Aorta (tissue), 5 donors: ENCODE measurements at places on chromosomes 13 and 19.

DNA sequence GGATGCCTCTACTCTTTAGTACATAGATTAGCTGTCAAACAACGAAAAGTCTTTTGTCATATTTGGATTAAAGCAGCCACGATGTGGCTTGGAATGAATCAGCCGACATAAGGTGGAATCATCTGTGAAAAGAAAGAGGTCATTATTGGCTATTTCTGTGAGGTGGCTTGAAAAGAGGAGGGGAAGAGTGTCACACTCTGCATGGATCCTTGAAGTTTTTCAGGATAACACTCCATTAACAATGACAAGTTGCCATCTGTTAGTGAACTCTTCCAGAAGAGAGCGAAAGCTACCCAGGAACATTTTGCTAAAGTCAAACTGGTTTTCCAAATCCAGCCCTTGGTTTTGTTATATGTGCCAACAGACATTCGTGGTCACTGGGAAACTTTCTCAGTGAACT is 1604.8 kb downstream of the OLFM4 start:
- no peak for DNase-seq

DNA sequence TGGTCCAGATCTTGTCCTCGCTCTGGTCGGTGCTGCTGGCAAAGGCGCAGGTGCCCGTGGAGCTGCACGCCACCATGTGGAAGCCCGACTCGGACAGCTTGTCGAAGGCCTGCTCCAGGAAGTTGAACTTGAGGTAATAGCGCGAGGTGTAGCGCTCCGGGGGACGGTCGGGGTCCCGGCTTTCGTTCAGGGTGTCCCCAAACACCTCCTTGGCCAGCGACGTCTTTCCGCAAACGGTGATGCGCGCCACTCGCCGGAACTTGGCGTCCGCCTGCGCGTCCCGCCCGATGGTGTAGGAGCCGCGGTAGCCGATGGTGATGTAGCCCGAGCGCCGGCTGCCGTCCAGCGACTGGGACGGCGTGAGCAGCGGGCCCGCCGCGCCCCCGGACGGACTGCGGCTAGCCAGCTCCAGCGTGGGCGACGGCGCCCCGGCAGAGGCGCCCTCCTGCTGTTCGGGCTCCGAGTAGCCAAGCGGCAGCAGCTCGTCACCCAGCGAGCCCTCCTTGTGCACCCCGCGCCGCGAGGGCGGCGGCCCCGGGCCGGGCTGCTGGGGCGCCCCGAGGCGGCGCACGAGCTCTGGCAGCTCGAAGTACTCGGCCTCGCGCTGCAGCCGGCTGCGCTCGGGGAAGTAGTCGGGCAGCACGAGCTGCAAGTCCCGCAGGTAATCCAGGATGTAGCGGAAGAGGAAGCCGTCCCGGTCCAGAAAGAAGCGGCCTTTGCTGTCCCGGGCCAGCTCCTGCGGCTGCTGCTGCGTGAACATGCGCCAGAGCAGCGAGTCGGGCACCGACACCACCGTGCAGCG is 801 bp downstream of the KCTD12 start:
- peak; percentile 90 for DNase-seq

- no peak for DNase-seq
These were observed at the start of gene SSC5D for GRCh38 chr19:55487924-55488687. TSS of gene SSC5D (plus strand) at chr19:55488436. CDS start at chr19:55488590, 154 bp downstream.

GRCh38 chr13:49308921-49309408 is 61.2 kb downstream of the CDADC1 start:
- DNase-seq = no peak

DNA sequence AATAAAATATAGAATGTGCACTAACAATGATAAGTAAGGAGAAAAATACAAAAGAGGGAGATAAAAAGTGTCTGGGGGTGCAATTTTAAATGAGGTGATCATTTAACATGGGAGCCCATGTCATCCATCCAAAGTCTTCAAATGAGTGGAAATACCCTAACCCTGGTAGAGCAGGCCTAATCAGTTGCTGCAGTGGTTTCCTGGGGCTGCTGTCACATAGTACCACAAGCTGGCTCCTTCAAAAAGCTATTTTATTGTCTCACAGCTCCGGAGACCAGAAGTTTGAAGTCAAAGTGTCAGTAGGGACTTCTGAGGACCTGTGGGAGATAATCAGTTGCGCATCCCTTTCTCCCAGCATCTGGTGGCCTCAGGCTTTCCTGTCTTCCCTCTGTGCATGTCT is 717.9 kb downstream of the DIAPH3 start:
- DNase-seq = no peak

- DNase-seq = no peak
These were observed 27.0 kb upstream of the F2RL3 start for GRCh38 chr19:16861834-16862233.

DNA sequence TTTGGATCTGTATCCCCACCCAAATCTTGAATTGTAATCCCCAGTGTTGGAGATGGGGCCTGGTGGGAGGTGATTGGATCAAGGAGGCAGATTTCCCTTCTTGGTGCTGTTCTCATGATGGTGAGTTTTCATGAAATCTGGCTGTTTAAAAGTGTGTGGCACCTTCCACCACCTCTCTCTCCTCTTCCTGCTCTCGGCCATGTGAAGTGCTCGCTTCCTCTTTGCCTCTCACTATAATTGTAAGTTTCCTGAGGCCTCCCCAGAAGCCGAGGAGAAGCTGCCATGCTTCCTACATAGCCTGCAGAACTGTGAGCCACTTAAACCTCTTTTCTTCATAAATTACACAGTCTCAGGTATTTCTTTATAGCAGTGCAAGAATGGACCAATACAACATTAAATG is 15.7 kb downstream of the COMMD6 start:
- no peak for DNase-seq

DNA sequence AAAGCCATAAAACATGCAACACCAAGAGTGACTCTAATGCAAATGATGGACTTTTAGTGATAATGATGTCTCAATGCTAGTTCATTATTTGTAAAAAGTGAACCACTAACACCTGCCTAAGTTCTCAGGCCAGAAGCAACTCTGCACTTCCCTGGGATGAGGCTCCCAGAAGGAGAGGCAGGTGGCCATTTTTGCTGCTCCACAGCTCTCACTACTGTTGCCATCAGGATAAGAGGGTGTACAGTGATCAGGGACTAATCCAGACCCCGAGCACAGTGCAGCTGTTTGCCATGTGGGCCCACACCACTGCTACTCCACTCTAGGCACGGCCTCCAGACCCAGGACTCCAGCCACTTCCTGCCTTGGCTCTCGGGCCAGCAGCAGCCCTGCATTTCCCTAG is 828.3 kb upstream of the MIR17HG start:
- peak; percentile 32 for DNase-seq

GRCh38 chr13:34001389-34001788 is 183.4 kb downstream of the RFC3 start:
- no peak for DNase-seq

- no peak for DNase-seq
These were observed at the start of gene IQCN for GRCh38 chr19:18274219-18274780. TSS of gene IQCN (minus strand) at chr19:18274452. CDS start at chr19:18269478, 4,974 bp downstream.

DNA sequence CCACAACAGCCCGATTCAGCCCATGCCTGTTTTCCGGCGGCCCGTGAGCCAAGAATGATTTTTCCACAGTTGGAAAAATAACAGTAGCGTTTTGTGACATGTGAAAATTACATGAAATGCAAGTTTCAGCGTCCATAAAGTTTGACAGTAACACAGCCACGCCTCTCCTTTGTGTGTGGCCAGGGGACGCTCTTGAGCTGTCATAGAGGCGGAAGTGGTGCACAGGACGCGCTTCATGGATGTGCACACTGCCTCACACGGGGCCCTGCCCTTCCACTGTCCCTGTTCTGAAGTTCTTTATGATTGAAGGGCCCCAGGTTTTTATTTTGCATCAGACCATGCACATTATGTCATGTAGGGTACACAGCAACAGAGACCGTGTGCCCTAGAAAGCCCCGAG is 12.4 kb upstream of the ELAVL1 start:
- DNase-seq = no peak

GRCh38 chr13:102586615-102587014 is 10.2 kb upstream of the TPP2 start:
- no peak for DNase-seq

DNA sequence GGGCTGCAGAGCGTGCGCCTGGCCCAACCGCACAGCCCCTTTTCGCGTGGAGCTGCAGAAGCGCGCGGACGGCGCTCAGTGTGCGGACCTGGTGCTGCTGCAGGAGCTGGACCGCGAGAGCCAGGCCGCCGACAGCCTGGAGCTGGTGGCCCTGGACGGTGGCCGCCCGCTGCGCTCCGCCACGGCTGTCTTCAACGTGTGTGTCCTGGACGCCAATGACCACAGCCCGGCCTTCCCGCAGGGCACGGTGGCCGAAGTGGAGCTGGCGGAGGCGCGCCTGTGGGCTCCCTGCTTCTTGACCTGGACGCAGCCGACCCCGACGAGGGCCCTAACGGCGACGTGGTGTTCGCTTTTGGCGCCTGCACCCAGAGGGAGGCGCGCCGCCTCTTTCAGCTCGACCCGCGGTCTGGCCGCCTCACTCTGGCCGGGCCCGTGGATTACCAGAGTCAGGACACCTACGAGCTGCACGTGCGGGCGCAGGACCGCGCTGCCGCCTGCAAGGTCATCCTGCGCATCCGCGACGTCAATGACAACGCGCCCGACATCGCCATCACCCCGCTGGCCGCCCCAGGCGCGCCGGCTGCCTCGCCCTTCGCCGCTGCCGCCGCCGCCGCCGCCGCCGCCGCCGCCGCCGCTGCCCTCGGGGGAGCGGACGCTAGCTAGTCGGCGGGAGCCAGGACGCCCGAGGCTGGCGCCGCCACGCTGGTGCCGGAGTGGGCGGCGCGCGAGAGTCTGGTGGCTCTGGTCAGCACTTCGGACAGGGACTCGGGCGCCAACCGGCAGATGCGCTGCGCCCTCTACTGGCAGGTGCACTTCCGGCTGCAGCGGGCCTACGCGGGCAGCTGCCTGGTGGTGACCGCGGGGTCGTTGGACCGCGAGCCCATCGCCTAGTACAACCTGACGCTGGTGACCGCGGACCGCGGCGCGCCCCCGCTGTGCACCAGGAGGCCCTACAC is 172.2 kb downstream of the OLFM4 start:
- DNase-seq = peak; percentile 82
